CD4-positive, alpha-beta T cell treated with Interleukin-6 for 4 hours (primary cell): ENCODE measurements at places on chromosomes 6 and 20.
A peak's percentile ranks its signal among the peaks of the same experiment; 100 is the strongest.

DNA sequence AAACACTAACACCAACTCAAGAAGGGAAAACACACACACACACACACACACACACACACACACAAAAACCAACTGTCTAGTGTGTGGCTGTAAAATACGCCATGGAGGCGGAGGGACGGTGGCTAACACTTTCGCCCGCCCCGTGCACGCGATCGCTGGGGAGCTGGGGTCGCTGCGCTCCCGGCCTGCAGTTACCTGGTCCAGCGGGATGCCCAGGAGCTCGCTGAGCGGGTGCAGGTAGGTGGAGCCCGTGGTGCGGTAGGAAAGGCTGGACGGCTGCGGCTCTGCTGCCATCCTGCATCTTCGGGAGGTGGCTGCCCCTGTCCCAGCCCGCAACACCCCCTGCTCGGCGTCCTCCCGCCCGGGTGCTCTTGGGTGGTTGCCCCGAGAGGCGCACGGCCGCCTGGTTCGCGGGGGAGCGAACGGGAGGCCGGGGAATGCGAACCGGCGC is 303 bp downstream of the MBOAT1 start:
- DNase-seq = peak; percentile 39

GRCh38 chr20:36624068-36624943 is 18.7 kb downstream of the RAB5IF start:
- no peak for DNase-seq

- no peak for DNase-seq
Measured at GRCh38 chr6:81093051-81093450, 659.4 kb downstream of the TENT5A start.

- no peak for DNase-seq
Measured at GRCh38 chr6:167744681-167745669, 81.7 kb upstream of the AFDN start.

- DNase-seq = no peak
Measured at GRCh38 chr6:3766214-3766613, 14.7 kb upstream of the PXDC1 start.

DNA sequence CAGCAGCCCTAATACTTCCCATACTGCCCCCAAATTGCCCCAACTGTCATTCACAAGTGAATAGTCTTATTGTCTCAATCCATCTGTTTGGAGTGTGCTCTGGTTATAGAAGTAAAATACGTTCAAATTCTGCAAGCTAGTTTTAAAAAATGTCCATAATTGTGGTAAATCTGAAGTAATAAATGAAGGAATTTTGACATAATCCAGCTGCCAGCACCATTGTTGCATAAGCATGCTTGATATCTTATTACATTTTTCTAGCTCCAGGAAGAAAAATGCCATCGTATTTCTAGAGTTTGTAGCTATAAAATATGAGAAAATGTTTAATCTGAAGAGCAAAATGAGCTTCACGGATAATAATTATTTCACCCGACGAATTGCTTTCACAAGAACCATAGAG is 664.7 kb downstream of the RFPL4B start:
- DNase-seq = no peak

- DNase-seq = no peak
Measured at GRCh38 chr6:70183538-70183937, 119.3 kb downstream of the COL9A1 start.

DNA sequence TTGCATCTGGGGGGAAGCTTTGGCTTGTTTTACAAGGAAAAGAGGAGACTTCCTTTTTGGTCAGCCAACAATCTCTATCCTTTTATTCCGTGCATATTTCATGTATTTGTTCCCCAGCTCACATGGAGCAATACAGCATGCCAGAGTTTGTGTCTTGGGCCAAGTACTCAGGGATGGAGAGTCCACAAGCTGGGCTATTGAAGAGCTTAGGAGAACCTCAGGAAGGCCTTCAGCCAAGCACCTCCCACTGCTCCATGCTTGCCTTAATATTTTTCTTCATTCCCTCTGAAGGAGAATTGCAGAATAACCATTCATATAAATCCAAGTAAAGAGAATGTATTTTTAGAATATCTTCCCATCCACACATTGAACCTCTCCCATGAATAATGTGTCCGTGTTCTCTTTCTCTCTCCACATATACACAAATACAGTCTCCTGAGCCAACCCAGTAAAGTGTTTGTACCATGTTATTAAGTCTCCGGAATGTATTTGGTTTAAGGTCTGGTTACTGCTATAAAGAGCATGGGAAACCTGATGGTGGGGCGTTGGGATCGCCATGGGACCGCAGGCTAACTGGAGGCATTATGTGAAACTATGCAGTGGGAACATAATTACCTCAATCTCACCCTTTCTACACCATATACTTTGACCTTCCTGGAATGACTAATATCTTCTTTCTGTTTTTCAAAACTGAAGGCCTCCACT is 3.0 kb downstream of the LAMA4 start:
- no peak for DNase-seq

GRCh38 chr20:8150591-8150990 is 18.5 kb downstream of the PLCB1 start:
- no peak for DNase-seq

GRCh38 chr6:30759575-30760239 is 15.4 kb upstream of the IER3 start:
- DNase-seq = no peak

- DNase-seq = no peak
Measured at GRCh38 chr20:37941332-37941731, 38.4 kb downstream of the VSTM2L start.

- DNase-seq = no peak
Measured at GRCh38 chr6:168150551-168151320, 71.7 kb upstream of the FRMD1 start.

GRCh38 chr20:59071216-59071615 is 28.6 kb upstream of the PRELID3B start:
- DNase-seq = no peak

GRCh38 chr6:97626671-97627441 is 343.8 kb upstream of the MMS22L start:
- DNase-seq = no peak

DNA sequence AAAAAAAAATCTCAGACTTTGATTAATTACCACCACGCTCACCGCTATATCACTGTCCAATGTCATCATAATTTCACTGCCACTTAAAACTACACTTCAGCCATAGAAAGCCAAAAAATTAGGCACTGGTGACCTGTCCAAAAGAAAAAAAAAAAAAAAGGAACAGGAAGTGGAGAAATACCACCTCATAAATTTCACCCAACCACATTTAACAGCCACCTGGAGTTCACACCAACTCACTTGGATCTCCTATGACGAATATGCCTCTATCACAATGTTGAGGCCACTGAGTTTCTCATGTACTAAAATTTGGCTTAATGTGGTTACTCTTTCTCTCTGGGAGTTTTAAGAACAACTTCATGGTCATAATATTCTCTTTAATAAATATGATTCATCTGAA is 237.5 kb upstream of the RSPO3 start:
- DNase-seq = no peak

DNA sequence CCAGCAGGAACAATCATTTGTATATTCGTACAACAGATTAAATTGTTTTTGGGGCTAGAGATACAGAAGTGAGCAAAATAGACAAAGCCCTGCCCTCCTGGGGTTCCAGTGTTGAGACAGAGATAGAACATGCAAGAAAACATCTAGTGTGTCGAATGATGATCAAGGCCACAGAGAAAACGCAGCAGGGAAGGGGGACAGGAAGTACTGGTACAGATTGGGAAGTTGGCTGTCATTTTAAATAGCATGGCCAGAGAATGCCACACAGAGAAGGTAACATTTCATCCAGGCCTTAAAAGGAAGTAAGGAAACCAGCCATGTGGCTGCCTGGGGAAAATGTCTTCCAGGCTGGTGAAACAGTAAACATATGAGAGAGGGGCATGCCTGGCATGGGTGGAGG is 202.6 kb upstream of the MYLIP start:
- DNase-seq = no peak

GRCh38 chr6:34154668-34155447 is 9.0 kb upstream of the GRM4 start:
- peak; percentile 74 for DNase-seq

GRCh38 chr20:63538204-63539091 is 1.3 kb upstream of the PTK6 start:
- no peak for DNase-seq

GRCh38 chr6:121344539-121344938 is 10.3 kb upstream of the TBC1D32 start:
- DNase-seq = no peak

GRCh38 chr20:19275630-19276071 is 63.2 kb downstream of the SLC24A3 start:
- no peak for DNase-seq

DNA sequence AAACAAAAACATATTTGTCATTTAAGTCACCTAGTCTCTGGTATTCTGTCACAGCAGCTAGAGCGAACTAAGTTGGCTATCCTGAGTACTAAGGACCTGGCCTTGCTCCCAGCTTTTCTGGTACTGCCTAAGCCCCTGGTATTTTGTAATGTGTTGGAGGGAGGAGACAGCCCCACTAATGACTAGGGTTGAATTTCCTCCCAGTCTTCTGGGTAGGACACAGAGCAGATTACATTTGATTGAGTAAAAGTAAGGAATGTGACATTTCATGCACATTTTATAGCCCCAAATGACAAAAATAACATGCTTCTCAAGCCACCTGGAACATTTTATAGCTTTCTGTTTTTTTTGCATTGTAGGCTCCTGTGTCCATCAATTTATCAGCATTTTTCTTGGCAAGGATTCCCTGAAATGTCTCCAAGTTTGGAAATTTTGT is 47.9 kb upstream of the DDR1 start:
- DNase-seq = no peak

DNA sequence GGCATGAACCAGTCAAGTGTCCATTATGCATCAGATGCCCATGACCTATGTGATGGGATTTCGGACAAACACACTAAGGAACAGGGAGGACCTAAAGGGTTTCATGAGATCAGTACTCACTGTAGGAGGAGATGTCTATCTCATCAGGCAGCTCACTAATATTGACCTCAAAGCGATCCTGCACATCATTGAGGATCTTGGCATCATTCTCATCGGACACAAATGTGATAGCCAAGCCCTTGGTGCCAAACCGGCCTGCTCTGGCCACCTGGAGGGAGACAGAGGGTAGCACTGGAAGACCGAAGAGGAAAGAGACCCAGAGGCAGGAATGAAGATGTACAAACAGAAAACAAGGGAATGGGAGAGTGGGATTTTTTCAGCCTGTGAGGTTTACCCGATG is 1.9 kb downstream of the MCCD1 start:
- DNase-seq = no peak

DNA sequence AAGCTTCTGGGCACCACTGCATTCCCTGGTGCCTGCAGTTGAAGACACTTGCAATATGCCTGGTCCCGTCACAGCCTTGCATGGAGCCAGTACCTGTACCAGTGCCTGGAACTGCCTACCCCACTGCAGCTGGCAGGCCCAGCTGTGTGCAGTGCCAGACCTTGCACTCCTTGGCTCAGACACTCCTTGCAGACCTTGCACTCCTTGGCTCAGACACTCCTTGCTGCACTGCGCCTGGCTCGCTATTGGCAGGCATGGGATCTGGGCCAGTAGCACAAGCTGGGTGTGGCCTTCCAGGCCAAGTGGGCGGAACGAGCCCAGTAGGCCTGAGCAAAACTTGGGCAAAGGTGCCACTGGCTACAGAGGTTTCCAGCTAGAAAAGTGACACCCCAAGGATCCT is 1189.1 kb downstream of the GRIK2 start:
- no peak for DNase-seq

GRCh38 chr20:56592817-56593216 is 36.3 kb upstream of the TFAP2C start:
- DNase-seq = no peak

GRCh38 chr20:36219671-36220220 is 16.5 kb upstream of the AAR2 start:
- DNase-seq = no peak

- DNase-seq = peak; percentile 34
Measured at GRCh38 chr6:131062241-131063027, 611 bp downstream of the EPB41L2 start.

- no peak for DNase-seq
Measured at GRCh38 chr6:55794136-55794812, 81.1 kb downstream of the BMP5 start.

- no peak for DNase-seq
Measured at GRCh38 chr6:130207979-130208649, 14.6 kb downstream of the SAMD3 start.

DNA sequence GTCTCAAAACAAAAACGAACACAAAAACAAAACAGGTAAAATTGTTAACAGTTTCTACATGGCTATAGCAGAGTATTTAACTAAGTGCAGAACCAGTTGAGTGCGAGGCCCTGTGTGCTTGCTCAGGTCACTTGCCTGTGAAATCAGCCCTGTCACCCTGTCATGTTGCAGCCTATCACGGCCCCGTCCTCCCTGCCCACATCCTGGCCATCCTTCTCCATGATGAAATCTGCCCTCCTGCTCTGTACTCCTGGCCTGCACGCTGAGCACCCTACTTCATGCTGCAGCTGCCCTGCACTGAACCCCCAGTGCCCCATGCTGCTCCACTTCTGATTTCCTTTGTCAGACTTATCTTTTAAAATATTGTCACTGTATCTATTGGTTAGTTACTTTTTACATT is 62.4 kb downstream of the DTD1 start:
- no peak for DNase-seq

- no peak for DNase-seq
Measured at GRCh38 chr6:45718871-45719270, 296.8 kb downstream of the CLIC5 start.

- DNase-seq = no peak
Measured at GRCh38 chr6:168385037-168385759, 55.8 kb upstream of the SMOC2 start.

DNA sequence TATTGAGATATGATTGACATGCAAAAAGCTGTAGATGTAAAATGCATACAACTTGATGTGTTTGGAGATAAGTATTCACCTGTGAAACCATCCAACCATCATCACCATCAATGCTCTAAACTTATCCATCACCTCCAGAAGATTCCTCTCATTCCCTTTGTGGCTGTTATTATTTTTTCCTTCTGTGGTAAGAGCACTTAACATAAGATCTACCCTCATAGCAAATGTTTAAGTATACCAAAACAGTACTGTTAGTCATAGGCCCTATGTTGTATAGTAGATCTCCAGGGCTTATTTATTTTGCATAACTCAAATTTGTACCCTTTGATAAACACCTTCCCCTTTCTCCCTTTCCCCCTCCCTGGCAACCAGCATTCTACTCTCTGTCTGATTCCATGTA is 31.2 kb upstream of the CCN6 start:
- DNase-seq = no peak

DNA sequence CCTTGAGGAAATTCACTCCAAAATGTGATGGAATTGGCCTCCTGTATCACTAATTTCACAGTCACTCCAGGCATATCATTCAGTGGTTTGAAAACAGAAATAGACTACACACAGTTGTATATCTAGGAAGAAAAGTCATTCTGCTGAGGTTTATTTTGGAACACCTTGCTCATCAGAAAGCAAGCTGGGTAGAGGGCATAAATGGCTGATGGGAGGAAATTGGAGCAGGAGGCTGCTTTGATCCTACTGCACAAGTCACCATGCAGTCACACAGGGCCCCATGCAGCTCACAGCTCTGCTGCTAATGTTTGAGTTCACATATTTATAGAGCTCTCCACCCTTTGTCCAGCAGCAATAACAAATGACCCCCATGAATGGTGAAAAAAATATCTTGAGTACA is 12.3 kb downstream of the NHLRC1 start:
- DNase-seq = no peak
